ENCODE measurements at places on chromosomes 2 and 18.

DNA sequence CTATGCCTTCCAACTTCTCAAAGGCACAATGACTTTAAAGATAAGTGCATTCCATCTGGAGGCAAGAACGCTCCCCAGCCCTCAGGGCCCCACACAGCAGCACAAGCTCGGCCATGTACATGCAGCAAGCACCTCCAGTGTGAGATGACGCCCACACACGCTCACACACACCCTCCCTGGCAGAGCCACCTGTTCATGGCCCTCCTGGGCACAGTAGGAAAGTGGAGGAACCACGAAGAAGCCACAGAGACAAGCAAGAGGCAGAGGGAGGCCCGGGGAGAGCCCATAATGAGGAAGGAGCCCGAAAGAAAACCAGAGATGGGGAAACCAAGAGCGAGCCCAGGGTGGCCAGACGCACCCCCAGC lies 21.7 kb downstream of the BIN1 start:
- DNase-seq = peak; percentile 7

DNA sequence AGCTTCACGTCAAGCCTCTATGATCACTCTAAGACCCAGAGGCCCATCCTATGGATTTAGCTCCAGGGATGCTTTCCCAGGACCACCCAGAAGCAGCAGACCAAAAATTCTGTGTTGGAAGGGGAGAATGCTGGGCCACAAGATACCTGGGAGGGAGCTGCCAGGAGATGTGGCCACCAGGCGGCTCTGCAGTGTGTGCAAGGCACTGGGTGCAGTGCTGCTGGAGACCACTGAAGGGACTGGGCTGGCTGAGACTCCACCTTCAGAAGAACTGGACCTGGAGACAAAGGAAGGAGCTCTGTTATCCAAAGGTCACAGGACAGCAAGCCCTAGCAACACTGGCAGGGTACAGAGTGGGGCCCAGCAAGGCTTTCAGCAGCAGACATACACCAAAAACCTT lies 34.0 kb downstream of the KANSL3 start:
- no peak for DNase-seq

DNA sequence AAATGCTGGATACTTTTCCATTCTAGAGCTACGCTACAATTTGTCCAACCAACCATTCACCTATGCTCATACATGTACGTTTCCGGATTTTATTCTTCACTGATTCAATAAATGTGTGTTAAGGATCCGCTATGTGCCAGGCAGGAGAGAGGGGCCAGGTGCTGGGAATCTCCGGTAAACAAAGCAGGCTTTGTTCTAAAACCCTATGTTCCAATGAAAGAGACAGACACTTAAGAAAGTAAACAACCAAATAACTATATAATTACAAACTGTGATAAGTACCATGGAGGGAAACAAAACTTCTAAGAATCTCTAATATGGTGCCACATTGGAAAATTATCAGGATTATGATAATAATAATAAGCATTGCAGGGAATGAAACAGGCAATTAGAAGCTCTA lies 22.2 kb upstream of the POMC start:
- DNase-seq = no peak

DNA sequence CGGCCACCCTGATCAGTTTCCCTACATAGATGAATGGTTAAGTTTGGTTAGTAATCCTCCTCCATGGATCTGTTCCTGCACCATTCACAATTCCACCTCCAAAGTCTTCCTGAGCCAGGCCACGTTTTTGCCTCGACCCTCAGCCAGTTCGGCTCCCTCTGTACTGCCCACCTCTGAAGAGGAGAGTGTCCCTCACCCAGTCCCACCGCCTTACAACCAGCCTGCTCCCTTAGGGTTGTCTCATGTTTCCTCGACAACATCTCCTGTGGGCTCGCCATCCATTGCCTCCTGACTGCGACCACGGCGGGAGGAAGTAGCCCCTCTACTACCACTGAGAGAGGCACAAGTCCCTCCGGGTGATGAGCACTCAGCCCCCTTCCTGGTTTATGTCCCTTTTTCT lies 338.0 kb upstream of the CNTNAP5 start:
- no peak for DNase-seq

GRCh38 chr2:47165001-47165555 lies 10.0 kb upstream of the STPG4 start:
- no peak for DNase-seq

- peak; percentile 50 for DNase-seq
These were observed 125.0 kb upstream of the CD226 start for GRCh38 chr18:70072678-70073077.

- DNase-seq = no peak
These were observed 1596.8 kb upstream of the SLC39A10 start for GRCh38 chr2:194060269-194060668.

DNA sequence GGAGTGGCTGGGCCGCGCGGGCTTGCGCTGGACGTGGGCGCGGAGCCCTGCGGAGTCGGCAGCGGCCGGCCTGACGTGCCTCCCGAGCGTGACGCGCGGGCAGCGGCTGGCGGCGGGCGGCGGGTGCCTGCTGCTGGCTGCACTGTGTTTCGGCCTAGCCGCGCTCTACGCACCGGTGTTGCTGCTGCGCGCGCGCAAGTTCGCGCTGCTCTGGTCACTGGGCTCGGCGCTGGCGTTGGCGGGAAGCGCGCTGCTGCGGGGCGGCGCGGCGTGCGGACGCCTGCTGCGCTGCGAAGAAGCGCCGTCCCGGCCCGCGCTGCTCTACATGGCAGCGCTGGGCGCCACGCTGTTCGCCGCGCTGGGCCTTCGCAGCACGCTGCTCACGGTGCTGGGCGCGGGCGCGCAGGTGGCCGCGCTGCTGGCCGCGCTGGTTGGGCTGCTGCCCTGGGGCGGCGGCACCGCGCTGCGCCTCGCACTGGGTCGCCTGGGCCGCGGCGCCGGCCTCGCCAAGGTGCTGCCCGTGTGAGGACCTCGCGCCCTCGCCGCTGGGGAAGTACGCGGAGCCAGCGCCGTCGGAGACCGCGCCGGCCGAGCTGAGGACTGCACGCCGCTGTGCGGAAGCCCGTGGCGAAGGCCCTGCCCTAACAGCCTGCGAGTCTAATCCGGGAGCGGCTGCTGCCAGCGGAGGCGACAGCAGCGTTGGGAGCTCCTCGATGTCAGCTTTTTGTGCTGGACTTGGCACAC lies 526 bp downstream of the SFT2D3 start:
- DNase-seq = peak; percentile 81

DNA sequence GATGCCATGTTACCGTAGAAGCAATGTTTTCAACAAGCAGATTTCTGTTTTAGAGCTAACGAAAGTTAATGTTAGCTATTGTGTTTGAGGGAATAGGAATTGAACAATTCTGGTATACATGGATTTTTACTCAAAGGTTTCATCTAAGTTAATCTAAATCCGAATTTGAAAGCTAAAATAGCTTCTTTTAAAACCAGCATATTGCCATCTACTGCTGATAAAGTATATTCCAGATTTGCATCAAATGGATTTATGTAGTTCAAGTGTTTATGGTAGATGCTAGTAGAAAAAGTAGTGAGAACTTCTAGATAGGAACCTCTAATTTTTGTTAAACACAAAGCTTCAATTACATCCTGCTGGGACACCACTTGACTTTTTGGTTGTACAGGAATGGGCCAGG lies 1569.5 kb upstream of the NXPH2 start:
- no peak for DNase-seq

- DNase-seq = no peak
These were observed 250.9 kb downstream of the MYO3B start for GRCh38 chr2:170428868-170429267.

GRCh38 chr2:69164061-69164778 lies 151.2 kb downstream of the ANTXR1 start:
- no peak for DNase-seq

GRCh38 chr18:44568986-44569385 lies 111.7 kb upstream of the SETBP1 start:
- DNase-seq = no peak

DNA sequence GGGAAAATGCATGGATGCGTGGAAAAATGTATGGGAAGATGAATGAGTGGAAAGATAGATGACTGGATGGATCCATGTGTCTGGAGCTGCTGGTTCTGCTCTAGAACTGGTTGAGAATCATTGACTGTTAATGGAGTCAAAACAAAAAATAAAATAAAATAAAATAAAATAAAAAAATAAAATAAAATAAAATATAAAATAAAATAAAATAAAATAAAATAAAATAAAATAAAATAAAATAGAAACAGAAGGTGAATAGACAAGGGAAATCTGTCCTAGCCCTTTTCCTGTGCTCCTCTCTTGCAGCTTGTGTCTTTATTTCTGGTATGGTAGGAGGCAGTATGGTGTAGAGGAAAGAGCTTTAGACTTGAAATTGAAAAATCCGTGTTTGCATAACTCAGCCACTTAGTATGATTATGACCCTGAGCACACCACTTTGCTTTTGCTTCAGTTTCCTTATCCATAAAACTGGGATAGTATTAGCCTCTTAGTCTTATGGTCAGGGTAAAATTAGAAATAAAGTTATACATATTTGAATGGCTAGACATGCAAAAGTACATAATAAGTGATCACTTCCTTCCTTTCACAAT lies 51.0 kb downstream of the PSD4 start:
- no peak for DNase-seq

DNA sequence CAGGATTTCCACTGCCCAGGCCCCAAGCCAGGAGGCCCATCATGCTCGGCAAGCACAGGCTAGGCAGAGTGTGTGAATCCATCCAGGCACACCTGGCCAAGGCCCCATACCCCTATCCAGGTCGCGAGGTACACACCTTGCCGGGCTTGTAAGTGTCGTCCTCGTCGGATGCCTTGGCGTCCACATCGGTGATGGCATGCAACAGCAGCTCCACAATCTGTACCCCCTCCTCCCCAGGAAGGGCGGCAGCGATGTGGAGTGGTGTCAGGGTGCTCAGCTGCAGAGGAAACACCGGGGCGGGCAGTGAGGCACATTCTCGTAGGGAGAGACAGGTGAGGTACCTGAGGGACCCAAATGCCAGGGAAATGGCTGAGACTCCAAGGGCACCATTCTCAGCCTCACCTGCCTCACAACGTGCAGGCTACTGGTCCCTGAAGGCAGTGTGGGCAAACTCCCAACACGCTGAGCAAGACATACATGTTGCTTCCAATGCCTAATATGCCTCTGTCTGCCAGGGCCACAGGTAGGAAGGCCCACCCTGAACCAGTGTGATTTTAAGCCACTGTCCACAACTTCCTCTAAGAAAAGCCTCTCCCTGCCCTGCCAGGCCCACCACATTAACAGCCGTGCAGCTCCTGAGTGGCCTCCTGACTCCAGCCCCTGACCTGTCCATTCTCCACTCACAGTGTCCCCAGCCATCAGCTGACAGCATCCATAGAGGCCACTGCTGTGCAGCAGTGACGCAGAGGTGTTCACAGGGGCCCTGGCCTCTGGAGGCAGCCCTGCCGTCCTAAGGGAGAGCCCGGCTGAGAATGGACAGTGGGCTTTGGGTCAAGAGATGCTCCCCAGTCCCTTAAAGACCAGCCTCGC lies 44.9 kb downstream of the ANKMY1 start:
- no peak for DNase-seq

GRCh38 chr2:38997781-38998180 lies 108.1 kb downstream of the ARHGEF33 start:
- no peak for DNase-seq

DNA sequence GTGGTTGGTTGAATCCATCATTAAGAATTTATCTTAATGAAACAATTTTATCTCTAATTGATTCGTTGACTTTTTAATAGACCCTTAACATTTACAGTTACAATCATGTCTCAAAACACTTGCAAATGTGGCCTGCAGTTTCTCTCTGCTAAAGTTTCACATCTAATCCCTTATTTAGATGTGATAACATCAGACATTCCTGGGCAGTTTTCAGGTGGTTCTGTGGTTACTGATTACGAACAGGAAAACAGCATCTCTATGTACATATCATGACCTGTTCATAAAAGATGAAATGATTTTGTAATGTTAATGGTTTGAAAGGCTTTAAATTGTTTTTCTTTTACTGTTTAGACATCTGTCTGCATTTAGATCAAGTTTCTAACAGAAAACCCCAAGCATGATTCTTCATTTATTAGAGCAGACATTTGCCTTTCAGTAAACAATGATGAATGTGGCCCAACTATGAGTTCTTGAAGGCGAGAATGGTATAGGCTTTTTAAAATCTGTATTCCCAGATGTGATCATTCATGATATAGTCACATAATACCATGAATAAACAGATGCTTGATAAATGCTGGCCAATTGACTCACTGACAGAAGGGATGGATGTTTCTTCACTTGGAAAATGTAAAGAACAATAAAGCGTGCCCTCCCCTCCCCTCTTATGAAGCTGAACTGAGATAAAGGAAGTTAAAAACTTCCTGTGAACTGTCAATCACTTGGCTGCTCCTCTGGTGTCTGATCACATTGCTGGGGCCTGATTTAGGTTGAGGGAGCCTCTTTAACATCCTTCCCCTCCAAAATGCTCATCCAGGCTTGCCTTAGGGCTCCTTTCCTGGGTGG lies 3.5 kb downstream of the CAPN14 start:
- DNase-seq = no peak

- no peak for DNase-seq
These were observed 13.4 kb upstream of the LRPPRC start for GRCh38 chr2:44009136-44009735.

GRCh38 chr2:225010804-225011203 lies 31.5 kb downstream of the DOCK10 start:
- peak; percentile 30 for DNase-seq

DNA sequence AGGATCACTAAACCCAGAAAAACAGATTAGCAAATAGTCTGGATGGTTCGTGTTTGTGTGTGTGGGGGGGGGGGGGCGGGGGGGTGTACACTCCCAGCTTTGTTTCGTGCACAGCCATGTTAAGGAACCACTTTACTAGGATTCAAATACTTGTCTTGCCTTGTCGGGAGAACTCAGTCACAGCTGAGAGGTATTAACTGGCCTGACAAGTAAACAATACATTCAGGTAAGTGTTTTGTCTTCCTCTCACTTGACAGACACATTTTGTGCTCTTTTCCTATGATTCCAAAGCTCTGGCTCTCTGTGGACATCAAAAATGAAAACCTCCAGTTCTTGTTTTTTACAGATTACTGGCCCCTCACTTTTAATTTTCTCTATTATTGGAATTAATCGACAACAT lies 173.5 kb downstream of the LRP1B start:
- DNase-seq = no peak

- DNase-seq = no peak
These were observed 439.5 kb downstream of the MEIS1 start for GRCh38 chr2:66874411-66874810.

GRCh38 chr2:209600341-209601171 lies 171.1 kb upstream of the UNC80 start:
- DNase-seq = no peak

DNA sequence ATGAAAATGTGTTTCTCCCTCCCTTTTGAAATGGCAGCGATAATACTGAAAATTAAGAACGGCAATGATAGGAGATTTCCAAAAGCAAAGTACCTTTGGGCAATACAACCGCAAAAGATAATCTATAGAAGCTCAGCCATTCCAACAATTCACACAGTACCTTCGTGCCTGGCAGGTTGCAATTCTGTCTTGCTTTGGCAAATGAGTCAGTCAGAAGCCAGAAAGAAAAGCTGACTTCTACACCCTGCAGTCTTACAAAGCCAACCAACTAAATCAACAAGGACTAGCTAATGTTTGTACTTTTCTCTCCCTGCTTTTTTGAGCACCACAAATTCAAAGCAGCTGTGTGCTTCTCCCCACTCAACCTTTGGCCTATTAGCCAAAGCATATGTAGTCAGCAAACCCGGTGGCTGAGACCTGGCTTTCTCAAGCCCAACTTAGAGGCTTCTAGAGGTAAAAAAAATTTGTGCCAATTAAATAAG lies 25.7 kb upstream of the ID2 start:
- DNase-seq = no peak

Measured in hematopoietic multipotent progenitor cell treated with erythropoietin and hydrocortisone succinate and interleukin-3 and kit ligand, for 8 days (in vitro differentiated cells).